ENCODE measurements at places on chromosomes 1 and 21. TPM values are rescaled to one million over a fixed set of nuclear protein-coding genes. Genes with fewer than 3 reads are reported as not detected.

TMOD4 gene
- total RNA-seq: not detected

DDAH1 gene
- total RNA-seq: 6.0 TPM

SMCP gene
- not detected for total RNA-seq

SLC44A3 gene
- 5.9 TPM for total RNA-seq

OR10Z1 gene
- total RNA-seq: not detected

TMEM82 gene
- not detected for total RNA-seq

KRTAP7-1 gene
- not detected for total RNA-seq

DNA sequence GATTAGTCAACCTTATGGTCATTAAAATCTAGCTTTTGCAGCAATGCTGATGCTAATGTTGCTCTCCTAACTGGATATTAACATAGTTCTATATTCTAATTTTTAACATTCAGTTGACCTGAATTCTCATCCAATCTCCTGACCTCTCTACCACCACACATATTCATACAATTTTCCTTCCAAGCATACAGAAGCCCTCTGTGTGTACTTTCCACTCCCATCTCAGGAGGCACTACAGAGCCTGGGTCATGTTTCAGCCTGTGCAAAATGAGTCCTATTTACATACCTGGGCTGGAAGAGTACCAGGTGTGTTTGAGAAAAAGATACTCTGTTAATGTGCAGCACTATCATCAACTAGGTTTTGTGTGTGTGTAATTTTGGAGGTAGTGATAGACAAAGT is 486.3 kb downstream of the NEGR1 start:
- DNase-seq: no peak

DNA sequence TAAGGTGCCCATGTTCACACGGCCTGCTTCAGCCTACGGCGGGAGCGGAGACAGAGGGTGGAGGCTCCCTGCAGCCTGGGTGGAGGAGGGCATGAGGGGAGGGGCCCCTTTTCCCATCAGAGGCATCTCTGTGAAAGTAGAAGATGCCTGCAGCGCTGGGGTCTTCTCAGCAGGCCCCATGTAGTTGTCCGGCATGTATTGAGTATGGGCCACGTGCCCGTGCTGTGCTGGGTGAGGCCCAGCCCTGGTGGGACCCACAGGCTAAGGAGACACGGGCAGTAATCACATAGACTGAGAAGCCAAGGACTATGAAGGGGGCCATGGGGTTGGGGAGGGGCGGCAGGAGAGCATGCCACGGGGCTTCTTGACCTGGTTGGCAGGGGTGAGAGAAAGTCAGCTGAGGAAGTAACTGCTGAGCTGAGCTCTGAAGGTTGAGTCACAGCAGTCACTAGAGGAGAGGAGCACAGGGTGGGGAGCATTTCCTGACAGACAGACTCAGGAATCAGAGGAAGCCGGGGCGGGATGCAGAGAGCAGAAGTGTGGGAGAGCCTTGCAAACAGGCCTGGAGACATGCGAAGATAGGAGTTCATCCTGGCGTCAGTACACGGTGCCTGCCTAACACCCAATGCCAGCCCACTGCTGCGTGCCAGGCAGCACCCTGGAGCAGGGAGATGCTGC is 21.6 kb downstream of the PSEN2 start:
- no peak for DNase-seq

- DNase-seq: peak; percentile 58
Observed at GRCh38 chr1:24321697-24322469, 2.7 kb downstream of the GRHL3 start.

GRCh38 chr1:38115226-38115625 is 68.6 kb upstream of the POU3F1 start:
- no peak for DNase-seq

GRCh38 chr1:77200806-77201205 is 18.4 kb downstream of the PIGK start:
- DNase-seq: no peak

DNA sequence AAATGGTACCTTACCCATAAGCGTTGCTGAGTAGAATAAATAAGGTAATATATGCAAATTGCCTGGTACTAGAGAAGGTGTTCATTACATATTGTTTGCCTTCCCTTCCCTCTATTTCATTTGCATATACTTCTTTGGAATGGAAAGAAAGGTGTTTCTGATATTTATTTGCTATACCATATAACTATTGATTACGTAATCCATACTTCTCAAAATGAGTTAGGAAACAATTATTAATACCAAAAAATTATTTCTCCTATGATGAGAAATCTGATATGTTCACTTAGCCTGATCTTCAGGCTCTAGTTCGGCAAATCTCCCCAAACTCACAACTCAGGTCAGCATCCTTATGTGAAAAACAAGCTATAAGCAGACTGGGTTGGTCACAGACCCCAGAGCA is 119.3 kb downstream of the DAB1 start:
- no peak for DNase-seq

DNA sequence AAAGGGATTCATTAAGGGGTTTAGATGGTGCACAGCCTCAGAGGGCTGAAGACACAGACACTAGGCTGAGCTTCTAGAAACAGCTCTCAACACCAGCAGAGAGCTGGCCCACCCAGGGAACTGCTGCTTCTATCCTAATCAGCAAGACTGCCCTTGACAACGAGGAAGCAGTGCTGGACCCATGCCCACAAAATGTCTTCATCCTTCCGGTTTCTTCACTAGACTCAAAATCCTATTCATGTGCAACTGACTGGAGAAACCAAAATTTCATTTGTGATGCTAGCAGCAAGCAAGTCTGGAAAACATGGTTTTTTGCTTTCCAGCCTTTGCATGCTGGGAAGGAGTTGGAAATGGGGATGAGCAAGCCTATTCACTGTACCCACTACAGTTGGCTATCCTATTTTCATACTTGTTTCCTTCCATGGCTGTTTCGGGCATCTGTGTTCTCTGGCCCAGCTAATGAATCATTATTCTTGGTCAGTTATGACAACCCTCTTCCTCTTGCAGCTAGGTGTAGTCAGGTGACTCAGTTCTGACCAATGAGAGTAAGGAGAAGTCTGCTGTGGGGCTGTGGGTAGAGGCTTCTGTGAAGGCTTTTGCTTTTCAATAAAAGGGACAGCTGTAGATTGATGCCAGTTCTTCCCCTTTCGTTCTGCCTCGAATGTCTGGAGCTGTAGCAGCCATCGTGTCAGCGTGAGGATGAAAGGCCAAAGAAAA is 14.6 kb upstream of the TMEM61 start:
- peak; percentile 72 for DNase-seq

DNA sequence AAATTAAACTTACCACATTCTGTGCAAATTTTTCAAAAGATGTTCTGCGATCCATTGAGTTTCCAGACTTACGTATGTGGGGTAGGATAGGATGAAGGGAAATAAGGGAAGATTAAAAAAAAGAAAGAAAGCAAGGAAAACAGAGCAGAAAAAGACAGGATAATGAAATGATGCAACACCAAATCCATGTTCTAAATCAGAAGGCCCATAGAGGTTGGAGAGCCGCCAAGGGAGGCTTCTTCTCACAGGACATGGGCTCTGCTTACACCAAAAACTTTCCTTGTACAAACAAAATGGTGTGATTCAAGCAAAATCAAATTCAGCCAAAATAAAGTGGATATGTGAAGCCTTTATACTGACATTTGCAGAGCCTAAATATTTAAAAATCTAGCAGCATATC is 189.5 kb upstream of the GREM2 start:
- no peak for DNase-seq

DNA sequence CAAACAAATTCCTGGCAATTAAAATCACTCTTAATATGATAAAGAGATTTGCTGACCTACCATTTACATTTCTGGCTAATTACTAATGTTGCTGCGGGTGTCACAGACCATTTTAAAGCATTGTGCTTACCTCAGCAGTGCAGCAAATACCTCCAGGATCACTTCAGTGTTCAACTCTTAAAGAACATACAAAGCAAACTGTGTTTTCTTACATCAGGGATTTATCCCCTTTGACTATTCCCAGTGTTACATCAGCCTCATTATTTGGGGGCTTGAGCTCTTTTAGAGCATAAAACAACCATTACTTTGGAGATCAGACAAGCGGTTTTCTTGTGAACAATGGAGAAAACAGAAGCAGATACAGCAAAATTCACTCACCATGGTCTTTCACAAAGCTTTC is 185.4 kb downstream of the LYPLAL1 start:
- no peak for DNase-seq

DNA sequence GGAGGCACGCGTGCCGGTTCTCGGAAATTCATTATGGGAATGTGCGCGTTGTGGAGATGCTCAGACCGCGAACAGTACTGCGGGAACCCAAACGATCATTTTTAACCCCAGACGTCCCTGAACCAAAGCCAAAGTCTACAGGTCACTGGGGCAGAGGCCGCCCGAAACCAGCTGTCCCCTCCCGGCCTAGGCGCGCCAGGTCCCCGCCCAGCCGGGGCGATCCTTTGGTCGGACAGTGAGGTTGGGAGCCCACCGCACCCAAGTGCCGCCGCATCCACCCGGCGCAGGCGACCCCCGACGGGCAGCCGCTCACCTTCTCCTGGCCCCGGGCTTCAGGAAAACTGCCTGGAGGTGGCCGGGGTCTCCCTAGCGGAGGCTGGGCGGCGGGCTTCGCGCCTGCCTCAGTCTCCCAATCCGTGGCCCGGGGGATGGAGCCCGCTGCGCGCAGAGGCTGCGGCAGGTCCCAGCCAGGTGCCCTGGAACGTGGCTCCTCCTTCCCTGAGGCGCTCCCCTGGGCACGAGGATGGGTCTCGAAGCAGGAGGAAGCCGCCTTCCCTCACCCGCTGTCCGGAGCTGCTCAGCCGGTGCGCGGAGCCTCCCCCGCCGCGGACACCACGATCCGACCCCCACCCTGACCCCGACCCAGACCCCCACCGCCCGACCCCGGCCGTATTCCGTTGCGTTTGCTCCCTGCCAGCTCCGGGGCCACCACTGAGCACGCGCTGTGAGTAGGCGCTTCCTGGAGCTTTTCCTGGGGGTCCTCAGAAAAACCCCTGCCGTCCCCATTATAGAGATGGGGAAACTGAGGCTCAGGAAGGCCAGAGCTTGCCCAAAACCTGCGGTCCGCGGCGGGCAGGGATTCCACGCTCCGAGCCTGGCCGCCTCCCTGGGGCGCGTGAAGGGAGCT is 8.1 kb upstream of the SLX9 start:
- DNase-seq: no peak

- DNase-seq: no peak
Observed at GRCh38 chr1:235588916-235589515, 60.6 kb downstream of the GNG4 start.

GRCh38 chr1:24380508-24380907 is 33.1 kb downstream of the STPG1 start:
- no peak for DNase-seq

DNA sequence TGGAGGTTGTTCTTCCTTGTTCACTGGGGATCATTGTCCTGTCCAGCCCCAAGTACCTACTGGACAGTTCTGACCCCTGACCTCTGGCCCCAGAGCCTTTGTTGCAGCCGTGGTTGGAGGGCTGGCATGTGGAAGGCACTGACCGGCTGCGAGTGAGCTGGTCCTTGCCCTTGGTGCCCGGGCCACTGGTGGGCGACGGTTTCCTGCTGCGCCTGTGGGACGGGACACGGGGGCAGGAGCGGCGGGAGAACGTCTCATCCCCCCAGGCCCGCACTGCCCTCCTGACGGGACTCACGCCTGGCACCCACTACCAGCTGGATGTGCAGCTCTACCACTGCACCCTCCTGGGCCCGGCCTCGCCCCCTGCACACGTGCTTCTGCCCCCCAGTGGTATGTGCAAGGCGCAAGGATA is 11.4 kb downstream of the TIE1 start:
- no peak for DNase-seq

- no peak for DNase-seq
Observed at GRCh38 chr1:187876775-187877174, 1048.0 kb downstream of the PLA2G4A start.

GRCh38 chr1:29540801-29541357 is 304.6 kb downstream of the PTPRU start:
- no peak for DNase-seq

DNA sequence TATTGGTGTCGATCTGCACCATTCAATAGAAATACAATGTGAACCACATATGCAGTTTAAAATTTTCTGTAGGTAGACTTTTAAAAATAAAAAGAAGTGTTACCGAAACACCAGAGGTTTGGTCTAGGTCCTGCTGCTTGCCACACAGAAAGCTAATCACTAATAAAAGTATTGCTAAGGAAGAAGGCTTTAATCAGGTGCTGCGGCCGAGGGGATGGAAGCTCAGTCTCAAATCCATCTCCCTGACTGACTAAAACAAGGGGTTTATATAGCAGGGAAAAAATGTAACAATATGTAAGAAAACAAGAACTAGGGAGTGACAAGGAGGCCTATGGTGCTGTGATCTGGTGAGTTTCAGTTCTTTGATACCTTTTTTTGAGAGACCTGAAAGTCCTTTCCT is 99.3 kb downstream of the XPR1 start:
- DNase-seq: no peak

DNA sequence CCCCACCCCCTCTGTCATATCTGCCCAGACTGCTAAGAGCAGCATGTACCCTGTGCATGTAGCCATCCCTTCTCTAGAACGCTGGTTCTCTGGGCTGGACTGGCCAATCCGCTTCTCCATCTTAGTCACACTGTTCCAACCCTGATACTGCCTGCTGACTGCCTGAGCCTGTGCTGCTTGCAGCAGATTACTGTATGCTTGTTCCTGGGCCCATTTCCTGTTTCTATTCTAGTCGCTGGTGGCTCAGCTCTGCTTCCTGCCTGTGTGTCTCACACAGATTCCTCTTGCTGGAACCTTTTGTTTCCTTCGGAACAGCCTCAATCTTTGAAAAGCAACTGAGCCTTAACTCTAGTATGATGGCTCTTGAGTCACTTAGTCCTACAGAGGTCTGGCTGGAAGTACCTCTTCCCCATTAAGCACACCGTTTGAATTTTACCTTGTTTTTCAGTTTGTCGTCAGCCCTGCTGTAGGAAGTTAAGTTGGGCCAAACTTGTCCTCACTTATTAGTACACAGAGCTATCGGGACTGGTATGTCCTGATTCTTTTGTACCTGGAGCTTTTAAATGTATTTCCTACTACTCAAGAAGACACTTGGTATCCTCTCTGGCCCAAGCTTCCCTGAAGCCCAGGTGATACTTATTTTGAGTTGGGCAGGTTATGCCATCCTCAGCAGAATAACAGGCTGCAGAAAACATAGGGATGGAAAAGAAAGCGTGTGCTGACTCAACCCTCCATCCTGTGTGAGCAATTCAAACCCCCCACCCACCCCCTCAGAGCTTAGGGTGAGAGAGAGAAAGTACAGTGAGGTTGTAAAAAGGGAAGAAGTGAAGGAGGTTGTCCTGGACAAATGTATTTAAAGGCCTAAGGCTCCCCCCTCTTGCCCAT is 43.4 kb upstream of the PIGV start:
- peak; percentile 83 for DNase-seq

DNA sequence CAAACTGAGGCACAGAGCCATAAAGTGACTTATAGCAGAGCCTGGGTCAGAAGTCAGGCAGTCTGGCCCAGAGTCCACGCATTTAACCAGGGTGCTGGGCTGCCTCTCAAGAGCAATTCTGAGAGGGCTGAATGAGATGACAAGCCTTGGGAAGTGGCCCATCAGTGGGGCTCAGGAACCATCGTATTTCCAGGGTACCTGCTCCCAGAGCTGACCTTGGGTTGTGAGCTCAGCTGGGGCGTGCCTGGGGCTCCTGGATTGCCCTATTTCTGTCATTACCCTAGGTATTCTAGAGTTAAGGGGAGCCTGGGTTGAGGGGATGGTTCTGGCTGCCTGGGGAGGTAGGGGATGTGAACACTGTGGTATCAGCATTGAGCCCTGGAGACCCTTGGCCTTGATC is 49.4 kb downstream of the LGR6 start:
- no peak for DNase-seq

Measured in right cardiac atrium (tissue), 5 donors.